T-helper 17 cell (primary cell): ENCODE measurements at places on chromosomes 1 and 21. TPM values are rescaled to one million over a fixed set of nuclear protein-coding genes. Genes with fewer than 3 reads are reported as not detected.

DNA sequence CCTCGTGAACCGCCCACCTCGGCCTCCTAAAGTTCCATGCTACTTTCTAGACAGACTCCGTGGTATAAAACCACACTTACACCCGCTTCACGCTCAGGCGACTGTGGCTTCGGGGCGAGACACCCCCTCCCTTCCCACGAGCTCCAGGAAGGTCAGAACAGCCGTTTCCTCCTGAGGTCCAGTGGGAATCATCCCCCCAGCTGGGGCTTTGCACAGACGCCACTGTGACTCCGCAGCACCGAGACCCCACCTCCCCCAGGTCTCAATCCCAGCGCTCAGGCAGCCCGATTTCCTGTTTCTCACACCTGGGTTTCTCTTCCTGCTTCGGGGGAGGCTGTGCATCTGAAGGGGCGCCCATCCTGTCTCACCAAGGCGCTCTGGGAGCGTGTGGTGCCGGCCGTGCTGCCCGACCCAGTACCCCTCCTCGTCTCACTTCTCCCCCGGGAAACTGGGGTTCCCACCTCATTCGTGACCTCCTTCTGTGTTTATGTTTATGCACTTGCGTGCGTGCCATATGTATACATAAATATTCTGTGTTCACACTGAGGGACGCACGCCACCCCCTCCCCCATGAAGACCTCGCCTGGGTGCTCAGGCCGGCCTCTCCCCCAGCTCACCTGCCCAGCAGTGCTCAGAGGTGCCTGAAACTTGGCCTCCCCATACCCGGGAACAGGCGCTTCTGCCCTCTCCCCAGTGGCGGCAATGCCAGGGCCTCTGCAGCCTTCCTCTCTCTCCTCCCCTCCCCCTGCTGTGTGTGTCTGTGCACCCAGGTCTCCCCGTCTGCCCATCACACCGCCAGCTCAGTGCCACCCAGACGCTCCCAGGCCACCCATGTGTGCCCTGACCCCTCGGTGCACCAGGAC is 14.6 kb downstream of the SLC35E2B start:
- DNase-seq, result peak; percentile 23

DNA sequence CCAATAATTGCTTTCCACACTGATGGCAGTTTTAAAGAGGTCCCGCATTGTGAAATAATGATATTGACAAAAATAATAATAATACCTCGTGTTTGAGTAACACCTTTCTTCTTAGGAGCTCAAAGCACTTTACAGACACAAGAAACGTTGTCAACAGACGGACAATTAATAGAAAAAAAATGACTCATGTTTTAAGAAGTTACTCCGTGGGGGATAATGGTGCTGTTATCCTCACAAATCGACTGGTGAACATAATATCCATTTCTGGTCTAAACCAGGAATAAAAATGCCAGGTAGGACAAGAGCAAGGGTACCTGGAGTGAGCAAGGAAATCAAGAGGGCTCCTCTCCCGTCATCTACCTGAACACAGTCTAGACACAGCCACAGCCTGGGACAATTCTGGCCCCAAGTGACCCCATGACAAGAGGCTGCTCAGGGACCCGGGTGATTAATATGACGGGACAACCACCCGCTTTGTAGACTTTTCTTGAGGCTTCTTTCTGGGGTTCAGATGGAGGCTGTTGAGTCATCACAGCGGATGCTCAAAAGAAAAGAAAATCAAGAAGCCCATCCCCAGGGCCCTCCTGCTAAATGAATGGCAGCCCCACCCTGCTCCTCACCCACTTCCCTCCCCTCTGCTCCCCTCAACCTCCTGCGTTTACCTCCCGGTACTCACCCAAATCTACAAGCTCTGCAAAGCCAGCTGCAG is 146.2 kb upstream of the IRF2BP2 start:
- DNase-seq, result no peak

GRCh38 chr1:48572646-48573258 is 100.7 kb upstream of the SPATA6 start:
- no peak for DNase-seq

DNA sequence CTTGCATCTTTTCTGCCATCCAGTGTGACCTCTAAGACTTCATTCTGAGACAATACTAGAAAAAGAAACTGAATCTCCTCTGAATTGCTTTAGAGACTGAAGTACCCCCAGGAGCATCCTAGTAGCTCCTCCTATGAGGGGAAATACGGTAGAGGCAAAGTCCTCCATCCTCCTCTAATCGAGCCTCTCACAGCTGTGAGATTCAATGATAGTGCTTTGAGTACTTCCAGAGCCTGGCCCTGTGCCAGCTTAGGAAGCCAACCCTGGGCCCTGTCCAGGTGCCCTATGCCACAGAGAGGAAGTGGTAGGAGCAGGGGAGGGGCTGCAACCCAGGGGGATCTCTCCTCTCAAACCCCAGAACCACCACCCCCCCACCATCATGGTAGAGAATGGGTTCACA is 10.7 kb downstream of the RORC start:
- no peak for DNase-seq

GRCh38 chr1:165753934-165754333 is 14.7 kb downstream of the TMCO1 start:
- no peak for DNase-seq

- no peak for DNase-seq
Measured at GRCh38 chr1:188006354-188006753, 1177.6 kb downstream of the PLA2G4A start.

DNA sequence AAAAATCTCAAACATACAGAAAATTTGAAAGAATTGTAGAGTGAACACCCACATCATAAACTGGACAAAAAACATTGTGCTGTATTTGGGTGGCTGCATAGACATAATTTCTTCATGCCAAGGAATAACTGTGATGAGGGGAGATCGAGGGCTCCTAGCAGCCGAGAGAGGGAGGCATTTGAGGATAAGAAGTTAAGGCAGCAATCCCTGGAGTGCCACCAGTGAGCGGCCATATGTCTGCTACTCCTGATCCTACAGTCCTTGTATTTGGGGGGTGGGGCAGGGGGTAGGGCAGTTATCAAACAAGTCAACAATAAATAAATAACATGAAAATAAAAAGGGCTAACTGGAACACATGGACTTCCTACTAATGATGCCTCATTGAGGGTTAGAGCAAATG is 54.5 kb downstream of the ATP5PO start:
- no peak for DNase-seq

DNA sequence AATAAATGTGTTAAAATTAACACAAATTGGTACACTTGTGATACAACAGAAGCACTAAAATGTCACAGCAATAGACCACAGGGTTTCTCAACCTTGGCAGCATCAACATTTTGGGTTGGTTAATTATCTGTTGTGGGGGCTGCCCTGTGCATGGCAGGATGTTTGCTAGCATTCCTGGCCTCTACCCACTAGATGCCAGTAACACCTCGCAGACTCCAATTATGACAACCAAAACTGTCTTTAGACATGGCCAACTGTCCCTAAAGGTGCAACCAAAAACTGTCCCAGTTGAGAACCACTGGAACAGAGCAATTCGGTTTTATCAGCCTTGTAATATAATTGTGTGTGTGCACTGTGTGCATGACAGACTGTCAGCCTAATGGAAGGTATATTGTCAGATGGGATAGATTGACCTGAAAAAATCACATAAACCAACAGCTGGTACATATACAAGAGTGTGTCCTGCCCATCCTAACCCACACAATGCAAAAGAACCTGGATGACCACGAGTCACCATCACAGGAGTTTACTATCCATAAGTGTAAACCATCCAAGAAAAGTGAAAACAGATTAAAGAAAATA is 13.5 kb upstream of the ERG start:
- DNase-seq, result no peak

GRCh38 chr1:219988387-219988786 is 57.9 kb downstream of the EPRS1 start:
- no peak for DNase-seq

DNA sequence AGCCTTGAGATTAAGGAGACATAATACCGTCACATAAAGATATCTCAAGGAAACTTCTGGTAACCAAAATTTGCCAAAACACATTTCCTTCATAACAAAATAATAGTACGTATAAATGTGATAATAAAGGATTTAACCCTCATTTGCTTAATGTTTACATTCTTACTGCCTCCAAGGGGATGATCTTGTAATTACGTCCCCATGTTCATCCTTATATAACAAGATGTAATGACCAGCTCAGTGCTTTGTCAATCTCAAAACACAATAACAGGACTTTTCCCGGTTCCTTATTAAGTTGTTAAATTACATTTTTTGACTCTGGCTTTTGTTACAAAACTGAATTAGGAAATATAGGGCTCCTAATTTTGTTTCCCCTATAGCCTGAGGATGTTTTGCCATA is 41.3 kb upstream of the UHMK1 start:
- DNase-seq, result no peak

- no peak for DNase-seq
Measured at GRCh38 chr21:39934895-39935294, 67.7 kb downstream of the PCP4 start.

Gene TNNT2
- total RNA-seq, result not detected

Gene SHC1
- 99.5 TPM for total RNA-seq

Gene ACTN2
- not detected for total RNA-seq

Gene VN1R5
- total RNA-seq, result not detected

Gene GUCA2B
- total RNA-seq, result not detected

Gene C1orf21
- total RNA-seq, result 1.1 TPM

Gene PRAMEF18
- not detected for total RNA-seq

Gene KCNE2
- total RNA-seq, result not detected

Gene FCGR1A
- total RNA-seq, result not detected

Gene PLD5
- total RNA-seq, result not detected

Gene FCRL6
- 0.81 TPM for total RNA-seq

Gene CHIA
- not detected for total RNA-seq
